ENCODE measurements at places on chromosomes 7 and 10.

- DNase-seq, result no peak
Observed at GRCh38 chr7:25235471-25235870, 7.2 kb upstream of the NPVF start.

DNA sequence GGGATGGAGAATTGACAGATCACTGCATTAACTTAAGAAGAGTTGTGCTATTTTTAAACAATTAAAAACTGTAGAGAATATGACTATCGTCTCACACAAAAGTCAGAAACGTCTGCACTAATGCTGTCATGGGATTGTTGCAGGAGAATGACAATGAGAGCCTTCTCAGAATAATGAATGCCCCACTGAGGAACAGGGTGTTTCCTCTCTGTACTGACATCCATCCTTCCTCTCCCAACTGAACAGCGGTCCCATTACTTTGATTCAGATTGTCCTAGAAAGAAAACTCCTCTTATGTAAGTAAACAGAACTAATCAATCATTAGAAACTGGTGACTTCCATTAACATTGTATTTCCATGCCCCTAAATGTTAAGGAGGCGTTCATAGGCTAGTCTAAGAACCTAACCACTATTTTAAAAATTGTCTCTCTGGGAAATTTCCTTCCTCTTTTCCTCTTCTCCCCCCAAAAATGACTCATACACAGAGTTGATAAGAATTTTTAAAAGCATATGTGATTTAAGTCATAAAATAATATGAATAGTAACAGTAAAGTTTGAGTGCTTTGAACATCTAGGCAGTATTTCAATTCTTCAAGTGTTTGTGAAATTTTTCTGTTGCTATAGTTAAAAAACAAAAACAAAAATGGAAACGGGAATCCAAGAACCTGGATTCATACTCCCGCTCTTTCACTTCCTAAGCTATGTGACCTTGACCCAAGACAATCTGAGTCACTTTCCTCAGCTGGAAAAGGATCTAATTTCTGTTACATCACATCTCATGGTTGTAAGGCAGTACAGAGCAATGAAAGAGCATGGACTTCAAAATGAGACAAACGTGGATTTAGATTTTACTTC lies 12.7 kb upstream of the MACC1 start:
- no peak for DNase-seq

- DNase-seq, result no peak
Observed at GRCh38 chr10:12639996-12640944, 290.9 kb downstream of the CAMK1D start.

DNA sequence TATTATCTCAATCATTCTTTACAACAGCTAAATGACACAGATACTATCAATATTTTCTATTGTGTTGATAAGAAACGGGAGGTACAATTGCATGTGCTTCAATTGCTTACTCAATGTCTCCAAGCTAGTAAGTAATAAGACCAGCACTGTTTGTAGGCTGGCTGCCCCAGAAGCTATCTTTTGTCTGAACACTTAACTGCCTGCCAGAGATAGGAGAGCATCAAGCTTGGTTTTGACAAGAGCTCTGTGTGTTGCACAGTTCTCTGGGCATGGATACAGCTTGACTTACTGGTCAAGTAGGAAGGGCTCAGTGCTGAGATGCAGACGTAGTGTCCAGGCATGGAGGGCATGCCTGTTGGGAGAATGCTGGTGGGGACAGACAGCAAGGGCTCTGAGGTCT lies 26.3 kb upstream of the CAPZA2 start:
- no peak for DNase-seq

GRCh38 chr7:95723583-95724180 lies 48.7 kb upstream of the DYNC1I1 start:
- DNase-seq, result peak; percentile 55

- no peak for DNase-seq
Observed at GRCh38 chr10:60286559-60286958, 103.1 kb downstream of the ANK3 start.

- no peak for DNase-seq
Observed at GRCh38 chr7:106356-106755, 86.0 kb upstream of the FAM20C start.

DNA sequence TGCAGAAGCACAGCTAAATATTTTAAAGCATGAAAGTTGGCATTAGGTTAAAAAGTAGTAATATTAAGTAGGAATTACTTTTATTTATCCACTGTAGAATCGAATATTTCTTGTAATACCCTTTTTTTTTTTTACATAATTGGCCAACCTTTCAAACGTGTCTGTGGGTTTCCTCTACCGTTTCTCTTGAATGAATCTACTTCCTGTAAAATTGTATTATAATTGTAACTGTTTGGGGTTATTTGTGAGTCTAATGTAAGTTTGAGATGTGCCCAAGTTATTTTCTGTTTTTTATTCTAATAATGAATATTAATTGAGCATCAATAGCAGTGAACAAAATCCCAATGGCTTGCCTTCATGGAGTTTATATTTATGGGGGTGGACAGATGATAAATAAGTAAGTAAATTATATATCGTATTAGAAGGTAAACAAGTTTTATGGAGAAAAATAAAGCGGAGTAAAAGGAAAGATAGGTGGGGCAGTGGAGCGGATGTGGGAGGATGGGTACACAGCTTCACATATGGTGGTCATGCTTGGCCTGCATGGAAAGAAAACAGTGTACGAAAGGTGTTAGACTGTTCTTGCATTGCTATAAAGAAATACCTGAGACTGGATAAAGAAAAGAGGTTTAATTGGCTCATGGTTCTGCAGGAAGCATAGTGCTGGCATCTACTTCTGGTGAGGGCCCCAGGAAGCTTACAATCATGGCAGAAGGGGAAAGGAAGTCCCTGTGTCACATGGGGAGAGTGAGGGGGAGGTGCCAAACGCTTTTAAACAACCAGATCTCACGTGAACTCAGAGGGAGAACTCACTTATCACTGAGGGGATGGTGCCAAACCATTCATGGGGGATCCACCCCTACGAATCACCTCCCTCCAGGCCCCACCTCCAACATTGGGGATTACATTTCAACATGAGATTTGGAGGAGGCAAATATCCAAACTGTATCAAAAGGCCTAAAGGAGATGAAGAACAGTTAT lies 5.4 kb downstream of the TSPAN13 start:
- DNase-seq, result no peak

- DNase-seq, result no peak
Observed at GRCh38 chr7:32648408-32649156, 153.3 kb downstream of the AVL9 start.

DNA sequence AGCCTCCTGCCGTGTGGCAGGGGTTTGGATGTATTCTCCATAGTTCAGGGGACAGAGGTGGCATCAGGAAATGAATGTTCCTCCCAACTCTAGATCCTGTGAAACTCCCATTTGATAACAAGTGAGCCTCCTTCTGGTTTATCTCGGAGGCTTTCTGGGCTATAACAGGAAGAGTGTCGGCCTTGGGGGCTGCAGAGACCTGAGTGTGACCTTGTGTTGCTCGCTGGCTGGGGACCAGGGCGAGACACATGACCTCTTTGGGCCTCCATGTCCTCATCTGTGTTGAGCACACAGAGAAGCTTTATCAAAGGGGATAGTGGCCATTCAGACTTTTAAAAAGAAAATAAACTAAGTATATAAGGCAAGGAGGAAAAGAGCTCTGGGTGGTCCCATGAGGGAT lies 78.0 kb upstream of the SMNDC1 start:
- no peak for DNase-seq

DNA sequence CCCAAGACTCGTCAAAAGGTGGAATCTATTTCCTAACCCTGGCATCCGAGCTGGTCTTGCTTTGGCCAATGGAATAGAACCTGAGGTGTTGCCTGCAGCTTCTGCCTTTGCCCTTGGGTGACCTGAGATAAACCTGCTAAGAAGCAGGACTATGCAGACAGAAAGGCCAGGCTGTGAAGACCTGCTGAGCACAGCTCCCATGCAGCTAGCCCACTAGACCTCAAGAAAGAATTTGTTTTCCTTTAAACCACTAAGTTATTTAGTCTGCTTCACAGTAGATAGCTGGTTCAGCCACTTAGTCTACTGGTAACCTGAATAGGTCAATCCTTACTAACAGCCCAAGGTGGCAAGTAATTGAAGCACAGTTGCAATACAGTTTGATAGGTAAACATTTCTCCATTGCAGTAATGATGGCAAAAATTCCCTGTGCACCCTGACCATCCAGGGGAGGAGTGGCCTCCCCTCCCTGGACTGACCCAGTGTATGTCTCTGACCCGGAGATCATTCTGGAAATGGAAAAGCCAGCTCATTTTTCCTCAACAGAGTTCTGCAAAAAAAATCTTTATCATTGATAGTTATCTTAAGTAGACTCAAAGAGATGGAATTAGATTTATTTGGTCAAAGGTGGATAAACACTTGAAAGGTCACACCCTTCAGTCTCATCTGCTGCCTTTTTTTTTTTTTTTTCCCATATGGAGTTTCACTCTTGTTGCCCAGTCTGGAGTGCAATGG lies 20.0 kb downstream of the TNS3 start:
- DNase-seq, result no peak

- DNase-seq, result no peak
Observed at GRCh38 chr10:112605063-112605462, 158.0 kb downstream of the VTI1A start.

- DNase-seq, result no peak
Observed at GRCh38 chr10:1629326-1630198, 107.8 kb downstream of the ADARB2 start.

DNA sequence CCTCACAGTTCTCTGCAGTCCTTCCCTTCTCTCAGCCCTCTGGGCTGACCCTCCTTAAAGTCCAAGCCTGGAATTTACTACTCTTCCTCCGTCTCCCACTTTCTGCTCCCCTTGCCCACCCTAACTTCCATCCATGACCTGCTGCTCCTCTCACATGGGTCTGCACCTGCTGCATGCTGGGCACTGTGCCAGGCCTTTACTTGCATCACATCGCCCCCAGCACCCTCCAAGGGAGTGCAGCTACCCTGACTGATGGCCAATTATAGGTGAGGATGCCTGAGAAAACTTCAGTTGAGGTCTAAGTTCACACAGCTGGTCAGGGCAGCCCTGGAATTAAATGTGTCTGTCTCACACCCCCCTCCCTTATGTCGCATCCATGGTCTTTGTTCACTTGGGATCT lies 53.6 kb upstream of the ZPBP start:
- no peak for DNase-seq

DNA sequence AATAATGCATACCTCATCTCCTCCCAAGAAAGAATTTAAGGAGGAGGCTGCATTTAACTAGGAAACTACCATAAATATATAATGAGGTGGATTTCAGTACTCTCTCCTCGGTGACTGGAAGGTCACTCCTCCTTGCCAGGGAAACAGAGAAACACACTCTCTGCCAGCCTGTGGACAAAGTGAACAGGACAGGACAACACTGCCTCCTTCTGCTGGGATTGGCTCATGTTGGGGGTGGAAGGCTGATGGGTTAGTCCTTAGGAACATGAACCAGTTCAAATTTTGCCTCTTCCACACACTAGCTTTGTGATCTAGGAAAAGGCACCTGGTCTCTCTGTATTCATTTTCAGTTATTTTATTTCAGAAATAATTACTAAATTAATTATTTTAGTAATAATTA lies 50.6 kb upstream of the STEAP4 start:
- DNase-seq, result no peak

DNA sequence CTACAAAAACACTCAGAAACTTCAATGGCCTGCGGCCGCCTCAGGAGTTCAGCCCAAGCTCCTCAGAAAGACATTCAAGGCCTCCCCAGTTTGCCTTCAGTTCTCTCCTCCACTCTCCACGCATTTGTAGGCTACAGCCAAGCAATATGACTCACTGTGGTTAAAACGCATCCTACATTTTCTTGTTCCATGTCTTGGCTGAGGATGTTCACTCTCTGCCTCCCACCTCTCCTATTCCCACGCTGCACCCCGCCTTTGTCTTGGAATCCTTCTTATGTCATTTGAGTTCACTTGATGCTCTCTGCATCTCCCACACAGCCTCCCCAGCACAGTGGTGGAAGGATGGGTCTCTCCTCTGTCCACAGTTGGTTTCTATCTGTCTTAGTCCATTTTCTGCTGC lies 184.8 kb downstream of the NPSR1 start:
- no peak for DNase-seq

DNA sequence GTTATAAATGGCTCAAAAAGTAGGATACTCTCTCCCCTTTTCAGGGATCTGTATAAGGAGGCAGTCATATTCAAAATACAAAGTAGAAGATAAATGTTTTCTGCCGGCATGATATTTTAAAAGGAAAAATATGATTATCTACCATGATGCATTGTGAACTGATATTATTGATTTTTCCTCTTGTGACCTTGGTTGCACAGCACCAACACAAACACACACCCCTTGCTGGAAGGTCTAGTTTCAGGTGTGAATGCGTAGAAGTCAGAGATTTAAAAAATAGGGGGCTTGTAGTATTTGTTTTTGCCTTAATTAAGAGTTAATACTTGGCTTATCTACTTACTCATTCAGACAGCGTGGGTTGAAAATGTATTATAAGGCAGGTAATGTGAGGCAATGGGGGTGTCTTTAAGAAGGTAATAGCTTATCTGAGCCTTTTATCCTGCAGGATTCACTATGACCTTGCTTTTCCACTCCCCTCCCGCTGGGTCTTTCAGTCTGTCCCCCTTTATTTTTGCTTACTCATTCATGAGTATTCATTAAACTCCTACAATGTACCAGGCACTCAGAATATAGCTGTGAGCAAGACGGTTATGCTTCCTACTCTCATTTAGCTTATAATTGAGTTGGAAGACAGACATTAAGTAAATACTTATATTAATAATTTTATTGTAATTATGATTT lies 390.6 kb downstream of the SDK1 start:
- no peak for DNase-seq

GRCh38 chr10:57362811-57363210 lies 904.9 kb downstream of the IPMK start:
- no peak for DNase-seq

- DNase-seq, result peak; percentile 32
Observed at GRCh38 chr10:48456361-48456804, 148.5 kb downstream of the ARHGAP22 start.

DNA sequence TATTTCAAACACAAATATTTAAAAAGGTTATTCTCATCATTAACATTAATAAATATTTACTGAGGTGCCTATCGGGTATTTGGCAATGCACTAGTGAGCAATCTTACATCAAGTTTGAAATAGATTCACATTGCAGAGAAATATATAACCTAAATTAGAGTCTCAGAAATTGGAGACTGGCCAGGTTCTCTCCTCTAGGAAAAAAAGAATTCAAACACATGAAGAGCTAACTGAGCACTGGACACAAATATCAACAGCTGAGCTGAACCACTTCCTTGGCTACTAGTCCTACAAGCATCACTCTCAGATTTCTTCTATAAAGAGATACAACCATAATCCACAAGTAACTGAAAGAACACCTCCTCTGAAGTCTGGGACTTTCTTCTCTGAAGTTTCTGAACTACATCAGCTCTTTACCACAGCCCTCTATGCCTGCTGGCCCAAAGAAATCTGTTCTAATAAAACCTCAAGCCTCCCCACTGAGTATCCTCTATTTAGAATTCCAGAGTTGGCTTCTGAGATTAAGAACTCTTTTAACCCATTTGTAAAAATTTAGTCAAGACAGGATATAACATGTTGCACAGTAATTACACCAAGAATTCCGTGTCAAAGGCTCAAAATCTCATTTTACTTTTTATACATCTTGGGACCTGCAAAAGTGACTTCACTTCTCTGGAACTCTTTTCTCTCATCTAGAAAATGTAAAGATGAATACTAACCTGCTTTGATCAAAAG lies 45.2 kb downstream of the MTERF1 start:
- no peak for DNase-seq

GRCh38 chr10:104581884-104582601 lies 59.0 kb upstream of the SORCS3 start:
- no peak for DNase-seq

Measured in H9 (cell line).